ENCODE measurements at places on chromosomes 4 and X. TPM values are rescaled to one million over a fixed set of nuclear protein-coding genes. Genes with fewer than 3 reads are reported as not detected.

Gene CLGN
- 1.4 TPM for total RNA-seq

Gene CCDC158
- not detected for total RNA-seq

GRCh38 chr4:77052352-77052751 lies 23.4 kb downstream of the CCNI start:
- peak; percentile 48 for DNase-seq

- DNase-seq = no peak
Observed at GRCh38 chr4:8745826-8746225, 125.8 kb downstream of the HMX1 start.
